KBM-7 (cell line): ENCODE measurements at places on chromosomes 12 and 14.

GRCh38 chr14:90299408-90299807, 32.3 kb downstream of the NRDE2 start:
- DNase-seq = peak; percentile 73

DNA sequence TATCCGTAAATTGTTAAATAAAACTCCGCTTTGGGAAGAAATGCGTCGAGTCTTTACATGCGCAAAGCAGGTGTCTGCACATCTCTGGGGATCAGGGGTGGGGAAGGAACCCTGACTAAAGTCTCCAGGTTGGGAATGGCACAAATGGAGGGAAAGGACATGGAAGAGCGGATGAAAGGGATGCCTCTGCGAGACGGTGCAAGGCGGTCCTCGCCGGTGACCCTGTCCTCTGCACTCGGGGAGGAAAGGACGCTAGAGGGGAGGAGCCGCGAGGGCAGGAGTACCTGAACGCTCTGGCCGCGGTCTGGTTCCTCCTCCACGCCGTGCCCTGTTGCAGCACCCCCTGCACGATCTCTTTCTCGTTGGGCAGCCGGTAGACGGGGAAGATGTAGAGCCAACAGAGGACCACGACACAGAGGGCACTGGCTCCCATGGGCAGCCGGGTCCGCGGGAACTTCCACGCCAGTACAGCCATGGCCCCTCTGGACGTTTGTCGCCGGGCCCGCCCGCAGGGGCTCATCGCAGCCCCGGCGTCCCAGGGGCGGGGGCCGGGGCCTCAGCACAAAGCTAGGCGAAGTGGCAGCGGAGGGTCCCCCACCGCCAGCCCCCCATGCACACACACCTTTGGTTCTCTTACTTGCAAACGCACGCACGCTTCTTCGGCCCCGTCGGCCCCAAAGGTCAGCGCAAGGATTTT, 646 bp downstream of the ST8SIA1 start:
- DNase-seq = no peak

DNA sequence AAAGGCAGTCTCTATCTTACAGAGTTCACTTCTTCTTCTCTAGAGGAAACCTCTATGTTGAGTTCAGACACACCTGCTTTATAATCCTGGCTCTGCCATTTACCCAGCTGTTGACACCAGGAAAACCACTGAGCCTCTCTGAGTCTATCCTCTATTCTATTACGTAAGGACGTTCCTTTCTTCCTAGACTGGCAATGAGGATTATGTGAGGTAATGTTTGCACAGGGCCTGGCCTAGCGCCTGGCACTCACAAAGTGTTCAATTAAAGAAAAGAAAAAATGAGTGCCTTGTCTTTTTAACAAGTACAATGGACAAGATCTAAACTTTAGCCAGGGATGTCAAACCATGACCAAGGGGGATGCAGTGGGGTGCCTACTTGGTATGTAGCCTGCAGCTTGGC, 641.9 kb upstream of the TBX3 start:
- no peak for DNase-seq

DNA sequence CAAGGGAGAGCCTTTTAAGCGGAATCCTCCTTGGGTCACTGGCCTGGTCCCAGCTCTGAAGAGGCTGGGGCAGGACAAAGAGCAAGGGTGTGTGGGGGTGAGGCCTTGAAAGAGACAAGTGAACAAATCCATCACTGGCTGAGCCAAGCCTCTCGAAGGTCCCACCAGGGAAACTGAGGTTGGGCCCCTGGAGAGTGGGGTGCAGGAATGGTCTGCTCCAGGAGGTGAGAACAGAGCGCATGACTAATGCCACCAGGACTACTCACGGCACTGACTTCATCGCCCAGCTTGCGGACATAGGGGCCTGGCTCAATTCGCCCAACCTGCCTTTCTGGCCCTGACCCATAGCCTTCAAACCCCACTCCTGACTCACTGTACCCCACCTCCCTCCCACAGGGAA, 19.2 kb upstream of the DEGS2 start:
- DNase-seq = no peak

GRCh38 chr12:65720136-65721130, 103.8 kb upstream of the HMGA2 start:
- no peak for DNase-seq

- DNase-seq = no peak
Measured at GRCh38 chr12:19596434-19597166, 157.3 kb downstream of the AEBP2 start.

- no peak for DNase-seq
Measured at GRCh38 chr12:132393991-132394949, 64.9 kb upstream of the GALNT9 start.
